ENCODE measurements at places on chromosomes 16 and 17. TPM values are rescaled to one million over a fixed set of nuclear protein-coding genes. Genes with fewer than 3 reads are reported as not detected.

Gene TAT
- total RNA-seq = not detected

Gene SCN4A
- total RNA-seq = 5.8 TPM

Gene FTSJ3
- total RNA-seq = 77.5 TPM

Gene CCDC200
- not detected for total RNA-seq

Gene SLC2A4
- 4.4 TPM for total RNA-seq

Gene MPG
- total RNA-seq = 41.7 TPM

GRCh38 chr17:4944163-4944553 is 4.1 kb downstream of the RNF167 start:
- no peaks in the 10 kb centered on the region for H3K4me1 ChIP-seq
- H3K27ac ChIP-seq = peak overlapping the region; percentile 5
- peak overlapping the region; percentile 44 for H3K4me3 ChIP-seq
- peaks cover 69% of the 10 kb centered on the region for H3K36me3 ChIP-seq

DNA sequence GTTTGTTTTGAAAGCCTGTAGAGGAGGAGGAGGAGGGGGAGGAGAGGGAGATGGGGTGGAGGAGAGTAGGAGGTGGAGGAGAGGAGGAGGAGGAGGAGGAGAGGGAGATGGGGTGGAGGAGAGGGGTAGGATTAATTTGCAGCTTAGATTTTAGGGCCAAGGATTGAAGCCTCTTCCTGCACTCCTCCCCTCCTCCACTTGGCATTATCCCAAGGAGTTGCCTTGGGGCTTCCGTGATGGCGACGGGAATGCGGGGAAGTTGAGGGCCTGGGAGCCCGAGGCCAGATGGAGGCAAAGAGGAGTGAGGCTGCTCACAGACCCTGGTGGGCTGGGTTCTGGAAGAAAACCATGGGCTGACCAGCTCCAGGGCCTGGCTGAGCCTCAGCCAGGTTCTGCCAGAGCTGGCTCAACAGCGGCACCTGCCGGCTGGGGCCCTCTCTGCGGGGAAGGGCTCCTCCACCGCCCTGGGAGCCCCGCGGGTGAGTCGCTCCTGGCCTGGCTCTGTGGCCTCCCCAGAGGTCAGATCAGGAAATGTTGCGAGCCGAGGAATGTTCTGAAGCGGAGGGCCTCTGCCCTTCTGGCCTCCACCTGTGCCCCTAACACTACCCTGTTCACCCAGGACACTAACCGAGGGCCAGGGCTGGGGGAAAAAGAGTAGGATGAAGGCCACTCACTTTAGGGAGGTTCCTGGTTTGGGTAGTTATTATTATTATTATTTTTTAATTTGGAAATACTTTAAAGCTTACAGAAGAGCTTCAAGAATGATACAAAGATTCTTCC is 23.9 kb upstream of the FMNL1 start:
- DNase-seq = peak; percentile 99
- no peaks in the 10 kb centered on the region for H3K36me3 ChIP-seq
- no peak overlapping the region for H3K27ac ChIP-seq
- H3K4me3 ChIP-seq = peak overlapping the region; percentile 43

- no peak overlapping the region for H3K27ac ChIP-seq
- peaks cover 6% of the 10 kb centered on the region for H3K36me3 ChIP-seq
- H3K4me3 ChIP-seq = no peak overlapping the region
- no peaks in the 10 kb centered on the region for H3K27me3 ChIP-seq
- H3K4me1 ChIP-seq = no peaks in the 10 kb centered on the region
These were observed 101.8 kb downstream of the FOXL1 start for GRCh38 chr16:86680162-86680561.

DNA sequence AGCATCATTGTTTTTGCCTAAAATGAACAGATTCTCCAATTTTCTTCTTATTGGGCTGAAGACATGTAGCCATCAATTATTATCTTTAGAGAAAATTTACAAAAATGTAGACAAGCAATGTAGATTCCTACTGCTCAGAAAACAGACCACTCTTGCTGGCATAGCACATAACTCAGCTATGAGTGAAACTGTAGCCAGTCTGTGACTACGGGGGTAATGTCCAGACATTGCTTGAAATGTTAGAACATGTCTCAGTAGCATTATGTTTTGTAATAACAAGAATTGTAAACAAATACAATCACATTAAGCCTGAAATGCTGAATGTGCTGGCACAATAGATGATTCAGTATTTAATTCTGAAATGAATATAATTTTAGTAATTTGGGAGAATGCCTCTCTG is 265.7 kb upstream of the KCNJ16 start:
- no peaks in the 10 kb centered on the region for H3K4me1 ChIP-seq
- no peaks in the 10 kb centered on the region for H3K36me3 ChIP-seq
- DNase-seq = no peak
- no peak overlapping the region for H3K4me3 ChIP-seq
- no peaks in the 10 kb centered on the region for H3K27me3 ChIP-seq
- H3K27ac ChIP-seq = no peak overlapping the region

GRCh38 chr16:15948532-15949209 is 745 bp upstream of the ABCC1 start:
- H3K4me3 ChIP-seq = peak overlapping the region; percentile 69
- H3K27ac ChIP-seq = no peak overlapping the region
- no peaks in the 10 kb centered on the region for H3K36me3 ChIP-seq
- H3K27me3 ChIP-seq = no peaks in the 10 kb centered on the region
- no peak for DNase-seq

- no peak for DNase-seq
- H3K4me3 ChIP-seq = no peak overlapping the region
- H3K27me3 ChIP-seq = no peaks in the 10 kb centered on the region
- H3K27ac ChIP-seq = no peak overlapping the region
- no peaks in the 10 kb centered on the region for H3K4me1 ChIP-seq
These were observed 9.8 kb upstream of the RABEP1 start for GRCh38 chr17:5272322-5272721.

GRCh38 chr16:84313921-84314320 is 19.2 kb downstream of the WFDC1 start:
- no peak overlapping the region for H3K27ac ChIP-seq
- H3K36me3 ChIP-seq = no peaks in the 10 kb centered on the region
- no peak for DNase-seq
- H3K4me3 ChIP-seq = no peak overlapping the region

- no peaks in the 10 kb centered on the region for H3K4me1 ChIP-seq
- H3K27me3 ChIP-seq = no peaks in the 10 kb centered on the region
- H3K27ac ChIP-seq = no peak overlapping the region
- no peak for DNase-seq
- H3K4me3 ChIP-seq = no peak overlapping the region
- H3K36me3 ChIP-seq = peaks cover 58% of the 10 kb centered on the region
These were observed 23.0 kb upstream of the SMG8 start for GRCh38 chr17:59186850-59187249.

DNA sequence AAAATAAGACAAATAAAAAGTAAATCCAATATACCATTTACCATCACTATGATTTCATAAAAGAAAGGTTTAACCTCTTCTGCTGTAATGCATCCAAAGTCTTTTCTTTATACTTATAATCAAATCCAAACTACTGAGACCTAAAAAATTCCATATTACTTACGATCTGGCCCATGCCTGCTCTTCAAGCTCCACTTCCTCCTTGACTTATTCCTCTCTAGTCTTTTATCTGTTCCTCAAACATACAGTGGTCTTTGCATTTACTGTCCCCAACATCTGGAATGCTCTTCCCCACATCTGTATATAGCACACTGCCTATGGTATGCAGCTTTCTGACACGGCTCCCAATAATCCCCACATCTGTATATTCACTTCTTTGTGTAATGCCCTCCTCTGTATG is 33.8 kb downstream of the PCTP start:
- H3K4me1 ChIP-seq = no peaks in the 10 kb centered on the region
- H3K27ac ChIP-seq = no peak overlapping the region
- H3K4me3 ChIP-seq = no peak overlapping the region
- no peaks in the 10 kb centered on the region for H3K27me3 ChIP-seq
- DNase-seq = no peak

GRCh38 chr17:43658900-43659299 is 2.8 kb downstream of the MEOX1 start:
- H3K27me3 ChIP-seq = no peaks in the 10 kb centered on the region
- no peaks in the 10 kb centered on the region for H3K36me3 ChIP-seq
